ENCODE measurements at places on chromosomes 2 and 18.

DNA sequence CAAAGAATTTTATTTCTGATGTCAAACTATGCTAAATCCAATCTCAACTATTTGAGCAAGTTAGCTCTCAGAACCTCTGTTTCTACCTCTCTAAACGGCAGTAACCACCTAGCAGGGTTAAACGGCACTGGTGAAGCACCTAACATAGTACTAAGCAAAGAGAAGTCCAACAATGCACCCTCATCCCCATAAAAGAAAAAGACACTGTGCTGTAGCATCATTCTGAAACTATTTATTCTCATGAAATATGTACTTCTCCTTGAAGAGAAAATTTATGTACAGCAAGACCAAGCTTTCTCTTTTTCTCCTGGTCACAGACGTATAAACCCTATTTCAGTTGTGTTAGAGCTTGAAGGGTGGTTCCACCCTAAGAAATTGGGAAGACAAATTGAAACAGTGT is 4.8 kb downstream of the MEX3C start:
- no peak for DNase-seq

- DNase-seq: peak; percentile 62
These were observed 915 bp downstream of the CUL3 start for GRCh38 chr2:224584111-224584784.

- no peak for DNase-seq
These were observed 18.2 kb downstream of the NRP2 start for GRCh38 chr2:205700331-205701132.

DNA sequence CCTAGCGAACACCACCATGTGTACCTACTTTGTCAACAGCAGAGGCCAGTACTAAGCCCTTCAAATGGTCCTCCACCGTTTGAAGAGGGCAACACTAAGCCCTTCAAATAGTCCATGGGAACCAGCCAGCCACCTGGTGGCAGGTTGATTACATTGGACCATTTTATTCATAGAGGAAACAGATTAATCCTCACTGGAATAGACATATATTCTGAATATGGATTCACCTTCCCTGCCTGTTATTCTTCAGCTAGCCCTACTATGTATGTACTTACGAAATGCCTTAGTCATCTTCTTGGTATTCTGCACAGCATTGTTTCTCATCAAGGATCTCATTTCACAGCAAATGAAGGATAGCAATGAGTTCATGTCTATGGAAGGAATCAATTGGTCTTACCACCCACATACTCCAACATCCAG is 10.0 kb upstream of the ZNF396 start:
- DNase-seq: peak; percentile 29

DNA sequence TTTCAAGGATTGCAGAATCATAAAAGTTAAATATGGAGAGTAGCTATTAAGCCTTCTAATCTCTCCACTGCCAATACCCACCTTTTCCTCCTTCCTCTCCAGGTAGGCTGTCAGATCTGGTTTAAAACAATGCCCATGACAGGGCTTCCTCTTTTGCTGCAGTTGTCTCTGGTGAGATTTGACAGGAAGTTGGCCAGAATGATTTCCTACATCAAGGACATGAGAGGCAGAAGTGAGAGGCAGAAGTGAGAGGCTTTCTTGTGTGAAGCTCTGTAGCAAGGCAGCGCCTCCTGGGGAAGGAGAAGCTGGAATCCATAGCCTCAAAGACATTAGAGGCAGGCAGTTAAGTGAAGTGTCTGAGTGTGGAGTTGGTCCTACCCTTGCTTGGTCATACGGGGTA is 385.7 kb downstream of the HRH4 start:
- DNase-seq: no peak

DNA sequence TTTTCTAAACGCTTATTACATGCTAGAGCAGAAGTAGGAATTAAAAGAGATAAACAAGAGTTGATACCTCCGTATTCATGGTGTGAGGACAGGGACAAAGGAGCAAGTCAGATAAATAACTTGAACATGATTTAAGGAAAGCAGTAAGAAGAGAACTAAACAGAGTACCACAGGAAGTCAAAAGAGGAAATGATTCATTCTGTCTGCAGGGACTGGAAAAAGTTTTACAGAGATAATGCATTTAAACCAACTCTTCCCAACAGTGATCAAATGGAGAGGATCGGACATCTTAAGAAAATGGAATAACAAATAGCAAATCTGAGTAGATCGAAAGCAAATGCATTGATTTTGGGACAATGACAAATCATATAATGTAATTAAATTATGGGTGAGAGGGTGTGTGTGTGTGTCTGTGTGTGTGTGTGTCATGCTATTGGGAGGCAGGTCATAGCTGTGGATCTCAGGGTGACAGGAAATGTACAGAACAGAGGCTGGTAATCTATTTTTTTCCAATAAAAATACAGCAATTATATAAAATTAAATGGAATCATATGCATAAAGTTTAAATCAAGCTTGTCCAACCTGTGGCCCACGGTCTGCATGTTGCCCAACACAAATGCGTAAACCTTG is 113.4 kb downstream of the MC4R start:
- no peak for DNase-seq

DNA sequence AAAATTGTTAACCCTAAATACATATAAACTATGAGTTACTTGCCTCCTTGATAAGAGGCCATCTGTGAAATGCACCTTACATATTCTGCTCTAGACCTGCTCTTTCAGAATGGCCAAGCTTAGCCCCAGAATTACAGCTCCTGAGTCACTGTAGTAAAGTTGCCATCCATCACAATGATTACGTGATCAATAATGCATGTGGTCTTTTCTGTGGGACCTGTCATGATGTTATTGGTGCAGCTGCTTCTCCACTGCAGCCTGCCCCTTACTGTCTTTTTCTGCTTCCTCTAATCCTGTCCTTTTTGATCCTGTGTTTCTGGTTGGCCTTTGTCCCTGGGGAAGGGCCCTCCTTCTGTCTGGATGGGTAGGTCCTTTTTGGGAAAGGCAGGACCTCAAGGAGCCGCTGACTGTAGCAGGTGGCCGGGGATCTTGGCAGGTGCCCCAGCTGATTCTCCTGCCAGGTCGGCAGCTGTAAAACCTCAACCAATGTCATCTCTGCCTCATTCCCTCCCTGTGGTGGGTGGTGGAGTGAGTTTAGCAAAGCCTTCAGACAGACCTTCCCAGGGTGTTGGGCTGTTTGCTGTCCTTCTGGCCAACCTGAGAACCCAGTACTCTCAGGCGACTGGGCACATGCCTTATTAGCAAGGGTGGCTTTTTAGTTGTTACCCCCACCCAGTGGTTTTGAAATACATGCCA is 126.2 kb upstream of the EML6 start:
- DNase-seq: no peak

DNA sequence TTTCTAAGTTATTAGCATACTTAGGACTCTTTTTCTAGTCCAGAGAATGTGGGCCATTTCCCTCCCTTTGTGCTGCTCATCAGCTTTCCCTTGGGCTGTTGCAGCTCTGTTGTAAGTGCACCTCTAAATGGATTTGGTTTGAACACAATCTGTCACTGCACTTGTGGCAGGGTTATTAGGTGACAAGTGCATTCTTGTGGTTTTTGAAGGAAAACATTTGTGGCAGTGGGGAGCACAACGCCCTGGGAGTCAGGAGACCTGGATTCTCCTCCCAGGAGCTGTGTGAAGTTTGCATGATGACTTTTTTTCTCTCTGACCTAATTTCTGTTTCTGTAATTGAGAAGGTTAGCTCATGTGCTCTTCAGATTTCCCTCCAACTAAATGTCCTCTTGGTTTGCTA is 630.9 kb upstream of the FAM98A start:
- DNase-seq: no peak

- DNase-seq: peak; percentile 59
These were observed 55.4 kb downstream of the MAP4K3 start for GRCh38 chr2:39381653-39382052.

DNA sequence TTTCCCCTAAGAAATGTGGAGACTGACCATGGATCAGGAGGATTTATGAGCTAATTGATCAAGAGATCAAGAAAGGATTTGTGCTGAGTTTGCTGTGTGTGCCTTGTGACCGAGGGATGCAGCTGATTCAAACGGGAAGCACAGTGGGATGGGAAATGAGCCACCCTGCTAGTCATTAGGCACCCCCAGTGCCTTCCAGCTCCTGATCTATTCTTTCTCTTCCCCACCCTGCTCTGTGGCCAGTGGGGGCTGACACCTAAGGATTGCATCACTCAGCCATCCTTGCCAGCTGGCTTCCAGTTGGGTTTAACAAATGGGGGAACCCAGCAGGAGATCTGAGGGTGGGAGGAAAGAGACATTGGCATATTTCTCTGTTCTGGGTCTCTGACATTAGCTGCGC is 132.2 kb upstream of the CXCR4 start:
- no peak for DNase-seq

- DNase-seq: no peak
These were observed 41.7 kb downstream of the NOL10 start for GRCh38 chr2:10647886-10648605.

Measured in GM23338 (cell line).